ENCODE measurements at places on chromosomes 1 and 21. TPM values are rescaled to one million over a fixed set of nuclear protein-coding genes. Genes with fewer than 3 reads are reported as not detected.

GRCh38 chr21:31564439-31564838 lies 95.1 kb upstream of the SOD1 start:
- DNase-seq = no peak

GRCh38 chr21:14589855-14590563 lies 43.9 kb upstream of the SAMSN1 start:
- no peak for DNase-seq

- DNase-seq = no peak
These were observed 1.7 kb downstream of the KCNJ10 start for GRCh38 chr1:160068225-160068624.

Gene NEXN
- 16.8 TPM for total RNA-seq

DNA sequence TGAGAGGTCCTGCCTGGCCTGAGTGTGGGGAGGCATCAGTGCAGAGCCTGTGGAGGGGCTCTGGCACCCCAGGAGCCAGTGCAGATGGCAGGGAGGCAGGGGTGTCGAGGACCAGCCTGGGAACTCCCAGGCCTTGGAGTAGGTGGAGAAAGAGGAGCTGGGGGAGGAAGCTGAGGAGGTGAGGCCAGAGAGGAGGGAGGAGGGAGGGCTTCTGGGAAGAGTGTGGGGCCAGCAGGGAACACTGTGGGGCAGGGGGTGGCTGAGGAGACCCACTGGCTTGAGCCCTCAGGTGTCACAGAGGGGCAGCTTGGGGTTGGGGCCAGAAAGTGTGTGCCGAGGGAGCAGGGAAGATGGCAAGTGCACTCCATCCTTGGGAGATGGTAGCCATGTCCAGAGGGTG lies 3.8 kb downstream of the COQ8A start:
- no peak for DNase-seq

DNA sequence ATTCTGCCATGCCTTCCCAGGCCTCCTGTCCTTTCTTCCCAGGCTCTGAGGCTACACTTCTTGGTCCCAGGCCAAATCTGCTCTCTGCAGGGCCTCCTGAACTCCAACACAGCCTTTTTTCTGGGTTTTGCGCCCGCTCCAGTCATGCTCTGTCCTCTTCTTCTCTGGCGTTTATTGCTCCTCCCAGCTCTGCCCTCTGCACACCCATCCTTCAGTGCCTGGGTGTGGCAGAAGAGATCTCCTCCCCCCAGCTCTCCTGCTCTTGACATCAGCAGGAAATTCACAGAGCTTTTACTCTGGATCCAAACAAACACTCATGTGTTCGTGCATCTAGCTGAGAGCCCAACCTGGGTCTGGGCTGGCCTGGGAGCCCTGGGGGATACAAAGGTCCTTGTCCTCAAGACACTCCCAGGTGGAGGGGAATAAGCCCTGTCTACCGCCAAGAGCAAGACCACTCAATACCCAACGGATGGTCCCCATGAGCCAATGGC lies 22.9 kb upstream of the EPS8L3 start:
- peak; percentile 63 for DNase-seq

GRCh38 chr1:242827538-242827937 lies 303.0 kb upstream of the PLD5 start:
- DNase-seq = no peak

DNA sequence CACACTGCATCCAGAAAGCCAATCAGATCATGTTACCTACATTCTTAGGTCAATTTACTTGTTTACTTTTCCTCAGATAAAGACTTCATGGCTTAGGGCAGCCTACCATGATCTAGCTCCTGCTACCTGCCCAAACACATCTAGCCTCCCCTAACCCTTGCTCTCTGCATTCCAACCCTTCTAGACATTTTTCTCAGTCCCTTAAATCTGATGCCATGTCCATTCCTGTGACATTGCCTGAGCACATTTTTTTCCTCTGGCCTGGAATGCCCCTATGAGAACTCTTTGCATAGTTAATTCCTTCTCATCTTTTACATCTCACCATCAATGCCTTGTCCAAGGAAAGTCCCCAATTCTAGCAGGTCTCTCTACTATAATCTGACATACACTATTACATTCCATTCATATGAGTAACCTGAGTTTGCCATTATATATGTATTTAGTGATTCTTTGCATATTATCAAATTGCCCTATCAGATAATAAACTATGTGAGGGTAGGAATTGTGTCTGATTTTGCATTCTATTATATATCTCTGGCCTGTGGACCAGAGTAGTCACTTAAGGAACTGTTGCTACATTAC lies 166.9 kb downstream of the COL11A1 start:
- DNase-seq = no peak

GRCh38 chr1:198102454-198102827 lies 54.4 kb upstream of the NEK7 start:
- peak; percentile 42 for DNase-seq

- no peak for DNase-seq
These were observed 2.8 kb upstream of the GPR153 start for GRCh38 chr1:6263716-6264115.

All from fibroblast of villous mesenchyme (primary cell).